Posterior cingulate gyrus (tissue), 11 donors: ENCODE measurements at places on chromosomes 13 and 19.

DNA sequence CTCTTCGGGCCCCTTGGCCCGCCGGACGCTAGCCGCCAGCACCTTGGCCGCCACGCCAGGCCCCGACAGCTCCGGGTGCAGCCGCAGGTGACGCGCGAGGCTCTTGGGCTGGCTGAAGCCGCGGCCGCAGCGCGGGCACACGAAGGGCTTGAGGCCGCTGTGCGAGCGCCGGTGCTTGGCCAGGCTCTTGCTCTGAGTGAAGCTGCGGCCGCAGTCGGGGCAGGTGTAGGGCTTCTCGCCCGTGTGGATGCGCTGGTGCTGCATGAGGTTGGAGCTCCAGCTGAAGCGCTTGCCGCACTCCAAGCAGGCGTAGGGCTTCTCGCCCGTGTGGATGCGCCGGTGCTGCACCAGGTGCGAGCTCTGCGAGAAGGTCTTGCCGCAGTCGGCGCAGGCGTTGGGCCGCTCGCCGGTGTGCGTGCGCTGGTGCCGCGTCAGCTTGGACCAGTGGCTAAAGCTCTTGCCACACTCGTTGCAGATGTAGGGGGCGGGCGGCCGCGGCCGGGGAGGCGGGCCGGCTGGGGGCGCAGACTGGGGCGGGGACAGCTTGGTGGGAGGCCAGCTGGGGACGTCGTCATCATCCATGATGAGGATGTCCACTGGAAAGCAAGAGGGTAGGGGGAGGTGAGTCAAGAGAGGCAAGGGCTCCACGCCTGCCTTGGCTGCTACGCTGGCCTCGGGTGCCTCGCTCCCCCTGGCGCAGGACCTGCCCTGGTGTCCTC, 32.4 kb downstream of the ZNF787 start:
- no peak for DNase-seq

DNA sequence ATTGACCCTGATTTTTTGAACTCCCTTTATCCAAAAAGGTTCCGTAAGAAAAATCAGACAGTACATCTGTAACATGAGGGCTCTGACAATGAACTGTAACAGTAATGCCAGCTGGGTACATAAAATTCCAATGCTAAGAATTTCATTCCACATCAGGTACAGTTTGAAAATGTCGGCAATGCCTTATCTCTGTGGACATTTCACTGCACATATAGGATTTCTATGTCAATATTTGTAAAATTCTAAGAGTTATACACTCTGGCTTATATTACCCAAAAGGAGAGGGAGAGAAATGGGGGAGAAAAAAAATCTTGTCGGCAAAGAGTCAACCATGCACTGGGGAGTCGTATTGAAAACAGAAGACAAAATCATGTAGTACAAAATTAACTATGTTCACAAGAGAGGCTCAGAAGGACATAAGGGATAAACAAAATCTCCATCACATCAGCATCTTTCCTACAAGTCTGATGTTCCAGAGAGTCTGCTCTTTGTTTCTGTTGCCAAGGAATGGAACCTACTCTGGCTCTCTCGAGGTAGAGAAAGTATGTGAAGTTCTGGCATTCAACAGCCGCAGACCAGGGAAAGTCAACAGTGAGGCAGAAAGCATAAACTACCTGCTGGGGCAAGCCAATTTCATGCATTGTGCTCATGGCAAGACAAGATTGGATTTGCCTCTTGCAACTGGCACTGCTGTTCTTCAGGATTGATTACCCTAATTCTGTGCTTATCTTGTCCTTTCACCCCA, 72.4 kb downstream of the STARD13 start:
- no peak for DNase-seq

DNA sequence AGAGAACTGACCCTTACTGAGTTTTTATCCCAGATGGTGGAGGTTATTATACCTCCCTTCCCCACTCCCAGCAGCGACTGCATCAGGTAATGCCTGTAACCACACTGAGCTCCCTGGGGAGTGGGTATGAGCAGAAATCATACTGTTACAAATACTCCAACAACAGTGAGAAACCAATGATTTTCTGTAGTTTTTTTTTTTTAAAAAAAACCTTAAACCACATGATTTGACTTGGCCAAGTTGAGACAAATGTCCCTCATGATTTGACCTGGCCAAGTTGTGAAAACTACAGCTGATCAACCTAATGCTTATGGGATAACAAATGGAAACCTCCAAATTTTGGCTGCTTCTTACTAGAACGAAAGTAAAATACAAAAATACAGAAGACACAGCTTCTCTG, 33.1 kb upstream of the SERP2 start:
- no peak for DNase-seq

GRCh38 chr19:47681936-47682335, 31.3 kb upstream of the EHD2 start:
- no peak for DNase-seq

DNA sequence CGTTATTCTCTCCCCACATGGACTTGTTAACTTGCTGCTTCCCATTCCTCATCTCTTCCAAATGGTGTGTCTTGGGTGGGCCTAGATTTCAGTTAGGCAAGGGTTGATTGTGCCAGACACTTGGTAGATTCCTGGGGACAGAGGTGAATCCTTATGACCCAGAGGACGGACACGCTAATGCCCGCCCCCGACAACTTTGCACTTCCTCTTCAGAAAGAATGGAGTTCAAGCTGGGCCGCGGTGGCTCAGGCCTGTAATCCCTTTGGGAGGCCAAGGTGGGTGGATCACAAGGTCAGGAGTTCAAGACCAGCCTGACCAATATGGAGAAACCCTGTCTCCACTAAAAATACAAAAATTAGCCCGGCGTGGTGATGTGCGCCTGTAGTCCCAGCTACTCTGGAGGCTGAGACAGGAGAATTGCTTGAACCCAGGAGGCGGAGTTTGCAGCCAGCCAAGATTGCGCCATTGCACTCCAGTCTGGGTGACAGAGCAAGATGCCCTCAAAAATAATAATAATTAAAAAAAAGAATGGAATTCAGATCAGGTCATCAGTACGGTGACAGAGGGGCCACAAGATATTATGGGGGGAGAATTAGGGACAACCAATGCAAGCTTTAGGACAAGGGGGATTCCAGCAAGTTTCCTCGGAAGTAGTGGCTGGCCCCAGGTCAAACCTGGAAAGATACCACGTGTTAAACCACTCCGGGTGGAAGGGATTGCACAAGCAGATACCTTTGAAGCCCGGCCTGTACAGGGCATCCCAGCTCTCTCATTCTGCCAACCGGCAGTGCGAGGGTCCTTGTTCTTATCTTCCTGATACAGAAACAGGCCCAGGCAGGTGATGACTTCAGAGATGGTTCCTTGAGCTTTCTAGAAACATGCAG, 2.7 kb downstream of the MYO9B start:
- DNase-seq = no peak
